Hematopoietic multipotent progenitor cell treated with erythropoietin and hydrocortisone succinate and interleukin-3 and kit ligand, for 15 days (in vitro differentiated cells): ENCODE measurements at places on chromosomes 5 and 9.

- DNase-seq: no peak
Measured at GRCh38 chr9:25003686-25004085, 458.0 kb upstream of the IZUMO3 start.

DNA sequence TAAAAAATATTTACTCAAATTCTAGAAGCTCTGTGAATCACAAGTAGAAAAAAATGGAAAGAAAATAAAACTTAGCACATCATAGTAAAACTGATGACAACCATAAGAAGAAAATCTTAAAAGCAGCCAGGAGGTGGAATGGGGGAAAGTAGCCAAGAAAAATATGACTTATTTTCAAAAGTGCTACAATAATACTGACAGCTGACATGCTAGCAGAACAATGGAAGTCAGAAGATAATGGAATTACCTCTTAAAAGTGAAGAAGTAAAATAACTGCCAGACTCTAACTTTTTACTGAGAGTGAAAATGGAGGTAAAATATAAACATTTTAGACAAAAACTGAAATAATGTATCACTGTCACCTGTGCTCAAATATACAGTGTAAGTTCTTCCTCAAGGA, 532.2 kb upstream of the SGCD start:
- DNase-seq: no peak

DNA sequence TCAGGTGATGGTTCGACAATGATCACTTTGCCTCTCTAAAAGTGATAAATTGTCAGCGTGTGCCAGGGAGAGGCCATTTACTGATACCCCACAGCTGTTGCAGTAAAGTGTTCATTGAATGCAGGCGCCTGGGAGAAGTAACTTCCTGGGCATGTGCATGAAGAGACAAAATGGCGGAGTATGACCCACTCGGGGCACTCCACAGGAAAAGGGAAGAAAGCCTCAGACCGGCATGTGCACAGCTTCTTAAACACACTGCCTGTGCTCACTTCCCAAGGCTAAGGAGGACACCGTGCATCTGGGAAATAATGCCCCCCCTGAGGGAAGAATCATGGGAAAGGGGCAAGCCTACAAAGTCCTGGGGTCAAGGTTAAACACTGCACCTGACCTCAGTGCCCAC, 329.5 kb downstream of the ICE1 start:
- DNase-seq: no peak

- DNase-seq: no peak
Measured at GRCh38 chr9:29282121-29282520, 1708.8 kb upstream of the C9orf72 start.

DNA sequence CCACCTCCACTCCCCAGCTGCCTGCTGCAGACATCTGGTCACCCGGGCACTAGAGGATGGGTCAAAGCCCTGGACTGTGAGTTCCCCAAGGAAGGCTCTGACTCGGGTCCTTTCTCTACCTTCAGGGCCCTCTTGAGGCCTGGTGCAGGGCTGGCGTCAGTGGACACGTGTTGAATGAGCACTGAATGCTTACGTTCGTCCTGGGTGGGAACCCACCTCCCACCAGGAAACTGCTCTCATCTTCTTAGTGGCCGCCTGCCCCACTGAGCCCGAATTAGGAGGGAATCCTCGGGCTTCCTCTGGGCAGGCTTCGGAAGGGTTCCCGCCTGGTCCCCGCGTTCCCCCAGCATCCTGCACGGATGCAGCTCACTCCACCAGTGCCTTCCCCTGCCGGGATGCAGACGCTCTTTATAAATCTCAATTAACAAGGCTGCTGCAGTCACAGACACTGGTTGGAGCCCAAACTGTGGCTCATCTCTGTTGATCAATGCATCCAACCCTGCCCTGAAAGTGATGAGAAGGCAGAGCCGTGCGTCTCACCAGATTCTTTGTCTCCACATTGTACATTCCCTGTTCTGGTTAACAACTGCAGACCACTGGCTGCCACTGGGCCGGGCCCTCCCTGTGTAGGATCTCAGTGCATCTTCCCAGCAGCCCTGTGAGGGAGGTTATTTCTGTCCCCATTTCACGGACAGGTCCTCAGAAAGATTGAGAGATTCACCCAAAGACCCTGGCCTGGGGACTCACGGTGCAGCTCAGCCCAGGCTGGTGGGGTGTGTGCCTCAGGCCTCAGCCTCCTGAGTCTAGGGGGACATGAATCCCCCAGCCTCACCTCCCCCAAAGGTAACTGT, 168.8 kb downstream of the GAPVD1 start:
- no peak for DNase-seq

DNA sequence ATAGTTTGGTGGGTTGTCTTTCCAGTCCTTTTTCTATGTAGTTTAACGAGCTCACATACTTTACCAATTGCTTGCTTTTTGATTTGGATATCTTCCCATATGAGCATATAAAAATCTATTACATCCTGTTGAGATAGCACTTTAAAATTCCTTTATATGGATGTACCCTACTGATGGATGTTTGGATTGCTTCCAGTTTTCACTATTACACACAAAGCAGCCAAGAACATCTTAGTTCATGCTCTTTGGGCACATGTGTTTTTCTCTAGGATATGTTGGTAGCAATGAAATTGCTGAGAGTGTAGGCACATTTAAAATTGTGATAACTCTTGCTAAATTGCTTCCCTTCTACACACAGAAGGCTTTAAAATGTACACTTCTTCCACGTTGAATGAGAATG, 56.1 kb upstream of the NTRK2 start:
- DNase-seq: no peak

DNA sequence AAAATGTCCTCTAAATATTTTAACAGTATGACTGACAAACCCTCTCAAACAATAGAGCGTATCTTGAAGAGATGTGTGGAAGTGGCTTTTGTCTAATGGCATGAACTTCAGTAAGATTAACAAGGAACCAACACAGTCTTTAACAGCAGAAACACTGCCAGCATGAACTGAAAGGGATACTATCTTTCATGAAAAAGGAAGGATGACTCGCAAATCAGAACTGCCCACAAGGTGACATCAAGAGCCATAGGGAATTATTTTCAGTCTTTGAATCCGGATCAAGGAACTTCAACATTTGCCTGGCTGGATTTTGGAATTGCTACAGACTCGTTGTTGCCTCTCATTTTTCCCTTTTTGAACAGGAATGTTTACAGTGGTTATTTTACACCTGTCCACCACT, 5.1 kb upstream of the HEXB start:
- DNase-seq: no peak

- no peak for DNase-seq
Measured at GRCh38 chr9:121651295-121652020, at the start of gene DAB2IP. TSS of gene DAB2IP (plus strand) at chr9:121651634. CDS start at chr9:121651776, 142 bp downstream.

DNA sequence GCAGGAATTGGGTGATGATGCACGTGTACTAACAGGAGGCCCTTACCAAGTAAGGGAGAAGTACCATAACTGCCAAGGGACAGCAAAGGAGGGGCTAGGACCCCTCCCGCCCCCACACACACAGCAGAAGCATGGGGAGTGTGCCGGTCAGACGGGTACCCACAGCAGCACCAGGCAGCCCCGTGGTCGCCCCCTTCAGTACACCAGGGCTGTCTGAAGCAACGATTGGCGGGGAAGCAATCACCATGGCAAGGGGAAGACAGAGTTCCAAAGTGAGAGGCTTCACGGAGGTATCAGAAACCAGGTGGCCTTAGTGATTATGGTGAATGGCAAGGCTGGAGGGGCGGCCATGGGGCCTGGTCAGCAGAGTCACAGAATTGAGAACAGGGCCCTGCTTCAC, 72.2 kb downstream of the CAMSAP1 start:
- DNase-seq: no peak

DNA sequence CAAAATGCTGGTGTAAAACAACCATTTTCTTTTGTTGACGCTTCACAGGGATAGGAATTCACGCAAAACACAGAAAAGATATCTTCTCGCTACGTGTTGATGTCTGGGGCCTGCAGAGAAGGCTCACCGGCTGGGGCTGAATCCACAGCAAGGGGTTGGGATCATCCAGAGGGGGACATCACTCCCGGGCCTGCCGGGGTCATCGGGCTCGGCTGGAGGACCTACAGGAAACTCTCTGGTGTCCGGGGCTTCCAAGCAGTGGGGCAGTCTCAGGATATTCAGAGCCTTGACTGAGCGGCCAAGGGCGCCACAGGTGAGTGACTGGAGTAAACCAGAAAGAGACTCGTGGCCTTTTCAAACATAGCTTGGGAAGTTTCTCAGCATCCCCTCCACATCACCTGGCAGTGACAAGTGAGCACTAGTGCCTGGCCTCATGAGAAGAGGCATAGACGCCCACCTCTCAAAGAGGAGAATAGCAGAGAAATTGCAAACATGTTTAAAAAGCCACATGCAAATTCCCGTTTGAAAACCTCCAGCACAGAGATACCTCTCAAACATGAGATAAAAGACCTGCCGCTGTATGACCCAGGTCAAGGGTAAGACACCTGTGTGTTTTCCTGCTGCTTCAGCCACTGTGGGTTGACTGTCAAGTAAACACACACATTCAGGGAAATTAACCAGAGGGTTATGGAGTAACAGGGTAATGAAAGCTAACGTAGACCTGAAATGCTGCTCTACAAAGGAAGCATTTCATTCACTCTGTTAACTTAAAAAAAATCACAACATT, 50.8 kb upstream of the SIMC1 start:
- DNase-seq: no peak

GRCh38 chr9:107540164-107540561, 50.6 kb upstream of the KLF4 start:
- no peak for DNase-seq

GRCh38 chr5:11452852-11453251, 451.4 kb downstream of the CTNND2 start:
- no peak for DNase-seq

GRCh38 chr9:116654059-116654355, 33.1 kb upstream of the TRIM32 start:
- no peak for DNase-seq

DNA sequence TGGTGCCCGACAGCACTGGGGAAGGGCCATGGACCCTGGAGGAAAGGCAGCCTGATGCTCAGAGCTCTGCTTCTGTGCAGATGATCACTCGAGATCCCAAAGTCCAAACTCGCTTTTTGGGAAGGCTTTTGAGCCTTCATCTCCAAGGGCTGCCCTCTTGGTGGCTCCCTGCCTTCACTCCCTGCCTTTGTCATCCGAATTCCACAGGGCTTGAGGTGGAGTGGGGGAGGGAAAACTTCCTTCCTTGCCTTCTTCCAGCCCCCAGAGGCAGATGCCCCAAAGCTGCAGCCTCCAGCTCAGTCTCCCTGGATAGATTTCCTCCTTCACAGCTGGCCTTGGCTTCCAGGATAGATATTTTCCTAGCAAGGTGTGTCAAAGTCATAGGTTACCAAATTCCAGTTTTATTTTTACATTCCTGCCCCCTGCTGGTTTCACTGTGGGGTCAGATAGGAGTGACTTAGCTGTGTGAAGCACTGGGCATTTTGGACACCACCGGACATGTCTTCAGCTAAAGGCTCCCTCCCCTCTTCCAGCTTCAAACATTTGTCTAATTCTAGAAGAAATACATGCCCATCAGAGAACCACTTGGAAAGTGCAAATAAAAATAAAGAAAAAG, 268.2 kb downstream of the HSPA4 start:
- DNase-seq: no peak

GRCh38 chr9:18238752-18239447, 235.1 kb upstream of the ADAMTSL1 start:
- DNase-seq: no peak
